ENCODE measurements at places on chromosomes 12 and 14. TPM values are rescaled to one million over a fixed set of nuclear protein-coding genes. Genes with fewer than 3 reads are reported as not detected.

Gene TMEM253
- 1.6 TPM for polyA plus RNA-seq

- no peak for DNase-seq
These were observed 41.9 kb downstream of the STX2 start for GRCh38 chr12:130796985-130797686.

Gene OR4Q3
- not detected for polyA plus RNA-seq

Gene TNFRSF1A
- 77.6 TPM for polyA plus RNA-seq

- no peak for DNase-seq
These were observed 34.8 kb upstream of the RCOR1 start for GRCh38 chr14:102557434-102558226.

GRCh38 chr12:26935636-26936378 lies 2.0 kb downstream of the INTS13 start:
- DNase-seq: no peak

Gene SYT10
- polyA plus RNA-seq: 0.75 TPM

DNA sequence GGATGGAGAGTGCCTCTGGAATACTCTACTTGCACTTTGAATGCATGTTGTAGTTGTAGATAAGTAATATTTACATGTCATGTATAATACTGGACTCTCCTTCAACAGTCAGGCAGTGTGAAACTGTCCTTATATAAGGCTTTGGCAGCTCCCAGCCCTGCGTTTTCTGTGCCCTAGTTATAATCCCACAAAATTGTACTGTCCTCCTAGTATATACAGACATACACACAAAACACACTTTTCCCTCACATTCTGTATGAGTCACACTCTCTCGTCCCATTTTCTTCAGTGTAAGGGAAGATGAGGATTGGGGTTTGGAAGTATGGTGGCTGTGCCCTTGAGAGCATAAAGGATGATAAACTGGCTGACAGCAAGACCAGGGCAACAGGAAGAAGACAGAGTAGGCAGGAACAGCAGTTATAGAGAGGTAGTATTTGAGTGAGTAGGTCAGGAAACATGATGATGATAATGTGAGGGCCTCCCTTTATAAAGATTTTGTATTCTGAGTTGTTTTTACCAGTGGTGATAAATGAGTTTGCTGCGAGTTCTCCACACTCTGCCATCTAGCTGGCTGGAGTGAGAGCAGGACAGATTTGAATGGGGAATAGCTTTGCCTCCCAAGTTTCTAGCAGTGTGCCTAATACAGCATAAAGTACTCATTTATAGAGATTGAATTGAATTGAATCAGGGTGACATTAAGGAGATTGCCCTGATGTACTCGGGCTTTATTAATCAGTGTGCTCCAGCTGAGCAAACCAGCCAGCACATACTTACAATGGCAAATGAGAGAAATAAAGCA lies 5.0 kb downstream of the CREBL2 start:
- no peak for DNase-seq

DNA sequence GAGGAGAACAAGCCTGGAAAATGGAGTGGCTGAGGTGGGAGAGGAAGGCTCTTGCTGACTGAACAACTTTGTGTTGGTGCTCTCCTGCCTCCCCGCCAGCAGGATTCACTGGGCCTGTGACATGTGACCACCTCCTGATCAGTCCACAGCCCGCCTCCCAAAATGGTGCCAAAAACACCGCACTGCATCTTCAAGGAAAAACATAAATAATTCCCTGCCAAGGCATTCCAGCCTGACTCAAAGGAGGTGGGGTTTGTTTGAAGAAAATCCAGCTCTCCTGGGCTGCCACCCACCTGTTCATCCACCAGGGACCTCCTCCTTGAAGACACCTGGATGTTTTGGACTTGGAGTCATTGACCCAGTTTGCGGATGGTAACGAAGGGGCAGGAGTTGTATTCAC lies 83.8 kb upstream of the PIWIL1 start:
- no peak for DNase-seq

DNA sequence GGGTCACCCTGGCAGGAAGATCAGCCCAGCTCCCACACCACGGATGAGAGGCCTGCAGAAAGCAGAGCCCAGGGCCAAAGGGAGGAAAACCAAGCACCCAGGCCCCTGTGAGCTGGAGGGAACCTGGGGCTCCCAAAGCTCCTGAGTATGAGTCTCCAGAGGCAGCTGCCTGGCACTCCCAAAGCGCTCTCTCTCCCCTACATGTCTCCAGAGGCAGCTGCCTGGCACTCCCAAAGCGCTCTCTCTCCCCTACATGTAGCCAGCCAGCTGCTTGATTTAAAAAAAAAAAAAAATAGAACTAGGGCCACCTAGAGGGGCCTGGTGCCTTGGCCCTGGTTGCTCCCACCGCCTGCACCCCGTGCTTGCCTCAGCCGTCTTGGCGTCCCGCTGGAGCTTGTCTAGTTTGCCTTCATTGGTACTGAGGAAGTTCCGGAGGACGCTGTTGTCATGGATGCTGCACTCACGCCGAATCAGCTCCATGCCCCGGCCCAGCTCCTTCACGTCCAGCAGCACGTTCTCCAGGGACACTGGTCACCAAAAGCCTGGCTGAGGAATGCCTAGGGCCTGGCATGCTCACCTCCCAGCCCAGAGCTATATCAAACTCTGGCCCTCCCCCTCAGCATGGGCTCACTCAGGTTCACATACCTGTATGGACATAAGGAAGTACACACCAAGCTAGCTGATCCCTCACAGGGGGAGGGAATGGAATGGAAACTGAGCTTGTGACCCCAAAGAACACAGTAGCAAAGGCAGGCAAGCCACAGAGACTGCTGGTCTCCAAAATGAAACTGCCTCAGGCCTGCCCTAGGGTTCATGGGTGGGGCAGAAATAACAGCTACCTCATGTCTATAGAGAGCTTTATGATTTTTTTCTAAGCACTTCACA lies 24.7 kb downstream of the PRPF40B start:
- DNase-seq: no peak

- no peak for DNase-seq
These were observed 183.1 kb downstream of the TMTC3 start for GRCh38 chr12:88325076-88325815.

GRCh38 chr14:24100197-24100981 lies 6.3 kb downstream of the PCK2 start:
- no peak for DNase-seq

DNA sequence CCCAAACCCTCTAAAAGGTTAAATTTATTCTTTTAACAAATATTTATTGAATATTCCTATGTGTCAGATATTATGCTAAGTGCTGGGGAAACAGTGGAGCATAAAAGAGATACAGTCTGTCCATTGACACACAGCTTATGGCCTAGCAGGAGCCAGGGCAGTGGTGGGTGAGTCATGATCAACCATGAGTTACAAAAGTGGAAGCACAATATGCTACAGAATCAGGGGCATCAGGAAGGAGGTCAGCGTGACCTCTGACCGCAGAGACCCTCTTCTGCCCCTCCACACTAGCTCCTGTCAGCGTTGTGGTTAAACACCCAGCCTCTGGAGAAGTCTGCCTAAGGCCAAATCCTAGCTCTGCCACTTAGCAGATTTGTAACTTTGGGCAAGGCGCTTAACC lies 4.7 kb upstream of the PPP1R1A start:
- DNase-seq: no peak

GRCh38 chr14:71004481-71004880 lies 97.2 kb downstream of the PCNX1 start:
- DNase-seq: no peak

DNA sequence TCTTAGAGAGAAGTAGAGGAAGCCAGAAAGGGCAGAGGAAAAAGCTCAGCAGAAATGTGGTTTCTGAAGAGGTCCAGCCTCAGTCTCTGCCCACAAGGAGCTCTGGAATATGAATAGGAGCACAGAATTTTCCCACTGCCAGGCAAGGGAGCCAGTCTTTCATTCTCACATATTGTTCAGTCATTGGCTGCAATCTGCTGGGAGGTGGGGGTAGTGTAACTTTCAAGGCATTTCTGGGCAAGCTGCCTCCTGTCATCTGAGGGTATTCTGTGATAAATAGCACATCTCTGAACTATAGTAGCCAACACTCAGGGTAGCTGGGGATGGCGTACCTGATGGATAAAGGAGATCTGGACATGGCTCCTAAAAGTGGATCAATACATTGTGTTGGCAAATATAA lies 127.2 kb downstream of the LRRK2 start:
- DNase-seq: no peak

Gene OR4K17
- 0.11 TPM for polyA plus RNA-seq

GRCh38 chr14:89810101-89810500 lies 144.4 kb downstream of the EFCAB11 start:
- DNase-seq: no peak

GRCh38 chr12:9750276-9751203 lies 10.2 kb downstream of the CD69 start:
- no peak for DNase-seq

GRCh38 chr12:5043589-5044419 lies at the start of gene KCNA5:
KCNA5 (plus strand) TSS chr12:5043879; CDS start chr12:5044148, 269 bp downstream.
- peak; percentile 41 for DNase-seq

Gene SAMD15
- polyA plus RNA-seq: 7.6 TPM

- no peak for DNase-seq
These were observed 1.1 kb downstream of the DIP2B start for GRCh38 chr12:50505675-50506530.

GRCh38 chr14:50578433-50578832 lies 18.5 kb downstream of the ATL1 start:
- DNase-seq: no peak

Gene IPO4
- 40.5 TPM for polyA plus RNA-seq

Gene KDM5A
- 44.6 TPM for polyA plus RNA-seq

Gene PAPLN
- polyA plus RNA-seq: 25.2 TPM

DNA sequence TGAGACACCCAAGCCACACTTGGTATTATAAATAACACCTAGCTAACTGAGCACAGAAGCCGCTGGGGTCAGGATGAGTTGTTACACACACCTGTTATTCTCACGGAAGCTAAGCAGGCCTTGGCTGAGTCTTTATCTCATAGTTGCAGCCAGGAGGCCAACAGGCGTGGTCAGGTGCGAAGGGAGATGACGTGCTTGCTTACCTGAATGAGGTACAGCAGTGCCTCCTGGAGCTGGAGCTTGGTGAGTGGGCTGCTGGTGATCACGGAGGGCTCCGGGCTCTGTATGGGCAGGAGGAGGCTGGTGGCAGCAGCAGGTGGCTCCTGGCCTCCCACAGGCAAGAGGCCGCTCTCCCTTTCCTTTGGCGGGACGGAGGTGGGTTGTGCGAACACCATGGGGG lies 30.4 kb upstream of the CACNA2D4 start:
- DNase-seq: no peak

- DNase-seq: no peak
These were observed 2.8 kb downstream of the TMX1 start for GRCh38 chr14:51242545-51243490.

Gene MYO1A
- polyA plus RNA-seq: 0.20 TPM

Gene PPP1R13B
- polyA plus RNA-seq: 29.8 TPM

Gene PLEKHD1
- 4.6 TPM for polyA plus RNA-seq

Gene PARPBP
- polyA plus RNA-seq: 15.4 TPM

Gene IRF2BPL
- polyA plus RNA-seq: 50.3 TPM

Gene CLEC6A
- 0.20 TPM for polyA plus RNA-seq

Gene TUNAR
- polyA plus RNA-seq: 0.25 TPM

Gene LPAR5
- polyA plus RNA-seq: 0.96 TPM

- no peak for DNase-seq
These were observed 1.8 kb downstream of the INHBE start for GRCh38 chr12:57456737-57457490.

- DNase-seq: no peak
These were observed 110.4 kb upstream of the FZD10 start for GRCh38 chr12:130051900-130052299.

DNA sequence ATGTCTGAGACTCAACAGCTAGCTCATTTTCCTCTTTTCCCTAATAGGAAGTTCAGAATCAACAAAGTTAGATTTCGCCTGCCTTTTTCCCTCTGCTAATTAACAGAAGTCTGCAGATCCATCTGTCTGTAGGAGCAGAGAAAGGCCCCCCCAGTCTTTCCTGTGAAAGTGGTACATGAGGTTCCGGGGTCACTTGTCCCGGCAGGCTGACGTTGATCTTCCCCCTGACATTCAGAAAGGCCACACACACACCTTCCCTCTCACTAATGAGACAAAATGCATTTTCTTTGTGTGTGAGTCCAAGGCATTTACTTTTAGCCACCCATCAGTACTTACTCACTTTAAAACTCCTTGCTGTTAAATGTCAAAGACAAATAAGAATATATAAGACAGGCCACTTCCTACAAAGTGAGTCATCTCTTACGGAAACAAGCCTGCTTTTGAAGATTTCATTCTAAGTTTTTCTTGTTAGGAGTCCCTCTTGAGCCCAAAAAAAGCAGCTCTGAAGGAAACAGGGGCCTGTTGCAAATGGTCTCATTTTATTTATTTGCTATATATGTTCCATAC lies 138.7 kb downstream of the TTC7B start:
- DNase-seq: no peak

DNA sequence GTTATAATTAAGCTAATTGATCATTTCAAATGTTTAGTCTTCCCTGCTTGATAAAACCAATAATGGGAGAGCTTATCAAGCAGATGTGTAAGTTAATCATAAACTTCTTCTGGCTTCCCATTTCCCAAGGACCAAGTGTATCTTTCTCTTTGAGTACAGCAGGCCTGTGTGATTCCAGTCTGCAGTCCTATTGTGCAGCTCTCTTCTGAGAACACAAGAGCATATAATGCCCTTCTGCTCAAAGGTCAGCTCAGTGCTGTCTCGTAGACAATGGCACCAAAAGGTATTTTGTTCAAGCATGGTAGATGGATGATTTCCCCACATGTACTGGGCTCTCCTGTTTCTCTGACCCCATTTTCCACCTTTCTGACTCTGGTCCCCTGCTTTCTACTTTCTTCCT lies 101.8 kb upstream of the DYRK2 start:
- DNase-seq: no peak

- DNase-seq: no peak
These were observed 143.1 kb upstream of the NUDT4 start for GRCh38 chr12:93234641-93235040.

- DNase-seq: no peak
These were observed 137.7 kb upstream of the NEDD1 start for GRCh38 chr12:96769400-96769799.

GRCh38 chr14:51776102-51776894 lies 84.1 kb upstream of the GNG2 start:
- DNase-seq: peak; percentile 26

GRCh38 chr12:123498126-123498825 lies 35.2 kb downstream of the RILPL1 start:
- no peak for DNase-seq

DNA sequence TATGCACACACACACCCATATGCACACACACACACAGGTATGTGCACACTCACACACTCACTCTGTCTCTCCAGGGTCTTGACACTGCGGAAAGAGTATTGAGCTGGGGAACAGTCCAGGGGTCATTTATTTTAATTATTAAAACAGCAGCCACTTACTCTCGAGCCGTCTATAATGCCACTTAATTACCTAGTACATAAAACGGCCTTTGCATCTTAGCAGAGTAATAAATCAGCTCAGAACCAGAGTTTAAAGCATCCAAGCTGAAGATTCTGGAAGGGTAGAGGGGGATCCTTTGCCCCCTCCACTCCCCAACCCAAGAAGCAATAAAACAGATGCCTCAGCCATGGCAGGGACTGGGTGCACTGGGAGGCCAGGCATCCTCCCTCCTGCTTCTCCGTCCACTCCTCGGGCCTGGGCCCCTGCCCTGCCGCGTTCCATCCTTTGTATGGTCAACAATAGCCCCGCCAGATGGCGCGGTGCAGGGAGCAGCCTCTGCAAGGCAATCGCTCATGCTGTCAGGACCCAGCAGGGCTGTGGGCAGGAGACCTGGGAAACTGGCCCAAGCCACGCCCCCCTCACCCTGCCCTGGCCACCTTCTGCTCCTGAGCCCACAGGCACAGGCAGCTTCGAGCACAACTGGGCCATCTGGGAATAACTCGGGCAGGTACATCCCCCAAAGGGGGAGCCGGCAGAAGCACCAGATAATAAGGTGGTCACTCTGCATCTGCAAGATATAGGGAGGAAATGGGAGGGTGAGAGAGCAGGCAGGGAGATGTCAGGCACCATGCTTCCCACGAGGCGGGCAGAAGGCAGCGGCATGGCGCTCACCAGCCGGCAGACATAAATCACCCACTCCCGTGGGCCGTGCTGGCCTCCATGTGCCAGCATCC lies 40.9 kb downstream of the CCDC85C start:
- DNase-seq: peak; percentile 72
